Stimulated activated CD4-positive, alpha-beta T cell treated with anti-CD3 and anti-CD28 coated beads, Interleukin-12 subunit alpha, Interleukin-12 subunit beta, amount 100 ng/mL, for 24 hours (primary cell): ENCODE measurements at places on chromosomes 12 and 14.

GRCh38 chr12:42156232-42156631, 11.6 kb upstream of the GXYLT1 start:
- no peak for DNase-seq

DNA sequence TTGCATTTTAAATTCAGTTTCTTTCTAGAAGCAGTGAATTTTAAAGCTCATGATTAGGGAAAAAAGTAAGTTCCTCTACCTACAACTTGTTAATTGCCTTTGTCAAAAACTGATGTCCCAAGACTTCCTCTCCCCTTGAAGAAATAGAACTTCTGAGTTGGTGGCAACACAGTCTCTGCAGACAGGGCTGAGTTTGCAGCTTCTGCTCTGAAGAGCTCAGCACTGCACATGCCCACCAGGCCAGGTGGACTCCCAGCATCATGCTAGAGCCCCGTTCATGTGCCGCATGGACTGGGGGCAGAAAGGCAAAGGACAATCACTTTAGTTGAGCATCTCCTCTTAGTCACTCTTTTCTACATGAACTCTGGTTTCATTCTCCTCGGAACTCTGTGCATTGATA, 620.1 kb downstream of the VRK1 start:
- DNase-seq: no peak

DNA sequence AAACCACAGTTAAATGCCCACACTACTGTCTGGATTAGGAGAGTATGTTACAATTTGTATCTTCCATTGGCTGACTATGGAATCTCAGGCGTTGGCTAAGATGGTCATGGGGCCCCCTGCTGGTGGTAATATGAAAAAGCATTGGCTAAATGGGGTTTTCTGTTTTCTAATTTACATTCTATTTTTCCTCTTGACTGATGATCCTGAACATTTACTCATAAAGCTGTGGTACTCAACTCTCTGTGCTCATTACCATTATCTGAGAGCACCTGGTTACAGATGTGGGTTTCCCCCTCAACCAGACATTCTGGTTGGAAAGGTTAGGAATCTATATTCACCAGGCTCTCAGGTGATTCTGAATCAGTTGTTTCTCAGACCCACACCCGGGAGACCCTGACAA, 64.8 kb downstream of the WSCD2 start:
- DNase-seq: peak; percentile 8

DNA sequence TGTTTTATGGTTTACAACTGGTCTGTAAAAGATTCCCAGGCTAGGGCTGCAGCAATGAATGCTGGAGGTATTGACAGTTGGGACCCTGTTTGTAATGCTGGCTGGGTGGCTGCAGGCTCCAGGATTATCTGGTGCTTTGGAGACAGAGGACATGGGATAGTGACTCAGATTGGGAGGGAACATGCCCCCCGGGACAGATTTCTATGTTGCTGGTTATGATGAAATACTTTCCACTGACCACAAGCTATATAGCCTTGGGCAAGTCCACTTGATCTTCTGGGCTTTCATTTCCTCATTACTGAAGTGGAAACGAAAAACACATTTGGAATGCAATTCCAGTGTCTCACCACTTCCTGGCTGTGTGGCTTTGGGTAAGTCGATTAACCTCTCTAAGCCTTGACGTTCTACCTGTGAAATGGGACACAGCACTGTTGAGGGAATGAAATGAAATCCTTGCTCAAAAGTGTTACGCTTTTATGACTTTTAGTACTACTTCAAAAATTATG, 6.3 kb upstream of the TPCN1 start:
- no peak for DNase-seq

GRCh38 chr14:104819361-104819781, 18.5 kb downstream of the ZBTB42 start:
- no peak for DNase-seq

GRCh38 chr12:91133871-91134270, 22.6 kb upstream of the LUM start:
- no peak for DNase-seq

DNA sequence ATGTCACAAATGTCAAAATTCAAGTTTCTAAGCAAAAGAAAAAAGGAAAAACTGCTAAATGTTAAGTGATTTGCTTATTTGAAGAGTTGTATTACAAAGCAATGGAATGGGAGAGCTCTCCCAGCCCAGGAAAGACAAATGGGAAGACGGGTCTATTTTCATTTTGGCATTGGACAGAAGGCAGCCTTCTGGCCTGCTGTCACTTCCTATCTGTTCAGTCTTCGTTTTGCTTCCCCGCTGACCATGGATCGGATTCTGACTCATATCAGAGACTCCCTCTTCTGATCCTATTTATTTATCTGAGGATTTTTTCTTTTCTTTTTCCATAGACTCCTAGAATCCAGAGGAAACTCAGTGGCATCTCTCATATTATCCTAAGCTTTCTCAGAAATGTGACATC, 634.9 kb downstream of the DIO2 start:
- no peak for DNase-seq

DNA sequence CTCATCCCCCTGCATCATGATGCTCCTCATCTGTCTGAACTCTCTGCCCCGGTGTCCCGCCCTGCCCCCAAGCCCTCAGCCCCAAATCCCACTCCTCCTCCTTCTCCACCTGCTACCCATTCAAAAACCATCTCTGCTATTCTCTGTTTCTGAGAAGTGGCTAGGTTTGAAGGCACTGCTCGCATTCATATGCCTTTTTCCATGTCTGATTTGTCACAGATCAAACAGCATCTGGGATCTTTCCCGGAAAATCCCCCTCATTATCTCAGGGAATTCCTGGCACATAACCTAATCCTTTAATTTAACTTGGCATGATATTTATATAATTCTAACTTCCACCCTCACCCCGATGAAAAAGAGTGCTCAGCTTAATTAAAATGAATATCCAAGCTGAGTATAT, 3.3 kb upstream of the ADAM20 start:
- no peak for DNase-seq

DNA sequence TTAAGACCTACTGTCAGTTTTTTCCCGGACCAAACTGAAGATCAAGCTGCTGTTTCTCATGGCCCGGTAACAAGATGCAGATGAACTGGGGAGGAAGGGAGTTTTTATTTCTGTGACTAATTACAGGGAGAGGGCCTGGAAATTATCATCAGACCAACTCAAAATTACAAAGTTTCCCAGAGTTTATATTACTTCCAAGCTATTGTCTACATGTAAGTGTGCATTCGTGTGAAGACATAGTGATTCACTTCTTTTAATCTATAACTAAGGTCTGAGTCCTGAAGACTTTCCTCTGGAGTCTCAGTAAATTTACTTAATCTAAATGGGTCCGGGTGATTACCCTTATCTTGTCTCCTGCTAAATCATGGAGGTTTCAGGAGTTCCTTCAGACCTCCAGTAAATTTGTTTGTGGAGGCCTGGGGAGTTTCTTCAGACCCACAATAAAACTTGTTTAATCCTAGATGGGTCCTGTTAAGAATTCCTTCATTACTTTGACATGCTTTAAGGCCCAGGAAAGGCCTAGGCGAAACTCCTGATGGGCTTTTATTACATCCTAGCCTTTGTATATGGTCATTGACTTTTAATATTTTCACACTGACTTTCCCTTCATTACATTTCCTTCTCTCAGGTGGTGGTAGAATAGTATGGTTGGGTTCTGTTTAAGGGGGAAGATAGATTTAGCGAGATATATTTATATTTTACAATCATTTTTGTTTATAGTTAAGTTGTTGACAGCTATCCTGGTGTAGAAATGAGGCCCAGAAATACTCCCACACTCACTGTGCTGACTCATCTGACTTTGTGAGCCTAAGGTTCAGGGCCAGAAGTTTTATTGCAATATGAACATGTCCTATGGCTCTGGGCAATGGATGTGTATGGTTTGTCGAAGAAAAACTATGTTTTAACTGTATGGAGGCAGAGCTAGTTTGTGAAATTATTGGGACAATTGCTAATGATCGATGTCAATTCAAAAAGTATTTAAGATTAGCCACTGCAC, 627.0 kb upstream of the FBXO33 start:
- no peak for DNase-seq

DNA sequence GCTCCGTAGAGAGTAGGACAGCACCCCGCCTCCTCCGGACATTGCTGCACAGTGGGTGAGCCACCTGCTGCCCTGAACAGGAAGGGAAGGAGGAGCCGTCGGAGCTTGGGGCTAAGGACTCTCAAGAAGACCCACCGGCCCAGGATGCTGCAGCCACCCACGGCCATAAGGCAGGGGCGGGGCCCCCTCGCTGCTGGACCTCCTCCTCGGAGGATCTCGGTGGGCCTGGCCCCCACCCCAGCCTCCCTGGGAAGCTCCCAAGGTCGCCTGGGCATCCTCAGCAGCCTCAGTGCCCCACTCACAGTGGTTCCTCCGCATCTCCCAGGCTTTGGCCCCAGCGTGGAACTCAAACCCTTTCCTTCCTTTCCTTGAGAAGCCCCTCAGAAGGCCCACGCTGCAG, 68.6 kb upstream of the DIO3 start:
- DNase-seq: no peak

- DNase-seq: no peak
Observed at GRCh38 chr14:67733616-67734015, 31.9 kb downstream of the RDH12 start.

- no peak for DNase-seq
Observed at GRCh38 chr14:69432364-69432763, 33.9 kb downstream of the SLC39A9 start.

DNA sequence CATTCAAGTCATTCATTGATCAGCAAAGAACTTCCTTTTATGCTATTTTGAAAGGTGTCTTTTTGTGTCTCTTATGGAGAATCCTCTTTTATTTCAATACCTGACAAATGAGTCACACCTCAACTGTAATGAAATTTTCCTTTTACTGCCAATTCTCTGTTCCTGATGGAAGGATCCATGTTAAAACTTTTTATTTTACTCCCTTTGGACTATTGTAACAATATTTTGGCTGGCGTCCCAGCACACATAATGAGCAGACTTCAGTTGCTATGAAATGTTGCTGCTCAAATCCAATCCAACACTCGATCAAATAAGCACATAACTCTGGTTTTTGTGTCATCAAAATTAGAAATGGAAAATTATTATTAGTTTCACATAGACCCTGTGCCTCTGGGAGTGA, 21.9 kb upstream of the SLC15A5 start:
- DNase-seq: no peak

- DNase-seq: no peak
Observed at GRCh38 chr14:24232645-24233537, at the start of gene GMPR2. TSS of gene GMPR2 (plus strand) at chr14:24232929. CDS start at chr14:24233254, 325 bp downstream.

DNA sequence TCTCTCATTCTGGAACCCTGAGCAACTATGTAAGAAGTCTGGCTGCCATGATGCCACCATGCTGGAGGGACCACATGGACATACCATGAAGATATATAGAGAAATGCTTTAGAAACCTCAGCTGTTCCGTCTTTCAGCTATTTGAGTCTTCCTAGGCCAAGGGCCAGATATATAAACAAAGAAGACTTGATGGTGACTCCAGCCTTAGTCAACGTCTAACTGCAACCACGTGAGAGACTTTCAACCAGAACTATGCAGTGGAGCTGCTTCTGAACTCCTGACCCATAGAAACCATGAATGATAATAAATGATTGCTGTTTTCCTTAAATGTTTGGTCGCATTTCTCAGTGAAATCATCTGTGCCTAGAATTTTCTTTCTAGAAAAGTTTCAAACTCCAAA, 20.0 kb upstream of the KITLG start:
- no peak for DNase-seq

- DNase-seq: no peak
Observed at GRCh38 chr14:92663049-92663448, 85.4 kb downstream of the LGMN start.

DNA sequence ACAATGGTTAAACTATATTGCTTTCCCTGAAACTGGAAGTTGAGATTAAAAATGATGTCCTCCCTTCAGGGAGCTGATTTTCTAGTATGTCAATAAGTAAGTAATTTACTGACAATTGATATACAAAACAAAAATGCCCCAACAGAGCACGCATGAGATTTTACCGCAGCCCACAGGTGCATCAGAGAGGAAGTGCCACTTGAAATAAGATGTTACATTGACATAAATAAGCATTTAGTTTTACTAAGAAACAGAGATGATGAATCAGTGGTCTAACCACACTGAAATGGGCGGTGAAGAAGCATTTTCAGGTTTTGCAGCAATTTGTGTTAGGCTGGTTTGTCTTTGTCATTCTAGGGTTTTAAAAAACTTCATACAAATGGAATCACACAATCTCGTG, 8.8 kb upstream of the CLECL1 start:
- peak; percentile 51 for DNase-seq

DNA sequence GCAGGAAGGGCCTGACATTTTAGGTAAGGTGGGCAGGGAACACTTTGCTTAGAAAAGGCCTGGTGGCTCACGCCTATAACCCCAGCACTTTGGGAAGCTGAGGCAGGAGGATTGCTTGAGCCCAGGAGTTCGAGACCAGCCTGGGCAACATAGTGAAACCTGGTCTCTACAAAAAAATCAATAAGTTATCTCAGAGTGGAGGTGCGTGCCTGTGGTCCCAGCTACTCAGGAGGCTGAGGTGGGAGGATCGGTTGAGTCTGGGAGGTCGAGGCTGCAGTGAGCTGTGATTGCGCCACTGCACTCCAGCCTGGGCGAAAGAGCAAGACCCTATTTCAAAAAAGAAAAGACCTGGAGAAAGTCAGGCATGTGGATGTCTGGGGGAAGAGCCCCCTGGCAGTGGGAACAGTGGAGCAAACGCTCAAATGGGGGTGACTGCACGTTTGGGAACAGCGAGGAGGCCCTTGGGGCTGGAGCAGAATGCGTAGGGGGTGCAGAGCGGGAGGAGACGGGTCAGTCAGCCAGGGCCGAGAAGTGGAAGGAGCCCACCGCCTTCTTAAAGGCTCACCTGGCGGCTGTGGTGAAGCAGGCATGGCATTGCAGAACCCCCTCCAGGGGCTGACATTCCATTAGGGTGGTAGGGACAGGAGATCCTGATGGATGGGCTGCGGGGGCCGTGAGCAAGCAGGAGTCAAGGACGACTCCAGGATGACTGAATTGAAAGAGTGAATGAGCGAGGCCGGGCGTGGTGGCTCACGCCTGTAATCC, 6.2 kb upstream of the KIF26A start:
- no peak for DNase-seq

DNA sequence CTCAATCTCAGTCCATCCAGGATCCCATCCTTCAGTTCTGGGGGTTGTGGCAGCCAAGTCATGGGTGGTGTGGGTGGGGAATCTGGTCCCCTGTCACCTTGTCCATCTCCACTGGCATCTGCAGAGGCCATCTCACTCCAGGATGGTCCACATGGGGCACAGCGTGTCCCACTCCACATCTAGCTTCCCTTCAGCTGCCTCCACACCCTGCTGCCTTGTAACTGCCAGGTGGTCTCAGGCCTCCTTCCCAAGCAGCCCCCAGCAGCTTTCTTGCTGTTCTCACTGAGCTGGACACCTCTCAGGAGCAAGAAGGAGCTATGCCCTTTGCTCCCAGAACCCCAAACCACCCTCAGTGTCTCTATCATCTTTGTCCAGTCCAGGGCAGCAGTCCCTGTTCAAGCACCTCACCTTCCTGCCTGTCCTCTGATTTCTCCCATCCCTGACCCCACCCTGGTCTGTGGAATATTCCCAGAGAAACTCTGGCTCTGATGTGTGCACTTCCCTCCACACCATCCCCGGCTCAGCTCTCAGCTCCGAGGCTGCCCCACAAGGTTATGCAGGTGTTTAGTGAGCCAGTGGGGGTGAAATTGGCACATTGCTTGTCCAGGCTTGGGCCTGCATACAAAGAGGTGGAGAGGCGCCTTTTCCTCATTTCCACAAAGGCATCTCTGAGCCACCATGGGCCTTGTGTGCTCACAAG, 13.7 kb upstream of the DYNC1H1 start:
- DNase-seq: no peak

GRCh38 chr12:76316468-76316867, 31.7 kb downstream of the BBS10 start:
- DNase-seq: no peak

- no peak for DNase-seq
Observed at GRCh38 chr14:32932302-32932913, 6.3 kb upstream of the NPAS3 start.

- DNase-seq: no peak
Observed at GRCh38 chr12:109302358-109302757, 6.7 kb downstream of the FOXN4 start.
